ENCODE measurements at places on chromosomes 13 and 19.

DNA sequence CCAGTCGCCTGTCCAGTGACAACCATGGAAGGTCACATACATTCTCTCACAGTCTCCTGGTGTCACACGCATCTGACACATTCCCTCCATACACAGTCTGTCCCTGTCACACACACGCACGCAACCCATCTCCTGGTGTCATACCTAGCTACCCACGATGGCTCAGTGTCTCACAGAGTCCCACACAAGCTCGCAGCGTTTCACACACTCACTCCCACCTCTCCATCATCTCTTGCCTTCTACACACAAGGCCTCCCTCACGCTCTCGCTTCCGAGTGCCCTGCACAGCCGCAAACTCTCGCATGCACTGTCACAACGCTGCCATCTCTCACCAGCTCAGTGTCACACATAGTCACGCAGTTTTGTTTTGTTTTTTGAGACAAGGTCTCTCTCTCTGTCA is 1.2 kb upstream of the GNG8 start:
- DNase-seq: no peak

- DNase-seq: no peak
Observed at GRCh38 chr13:99688776-99689175, 187.5 kb downstream of the TM9SF2 start.

DNA sequence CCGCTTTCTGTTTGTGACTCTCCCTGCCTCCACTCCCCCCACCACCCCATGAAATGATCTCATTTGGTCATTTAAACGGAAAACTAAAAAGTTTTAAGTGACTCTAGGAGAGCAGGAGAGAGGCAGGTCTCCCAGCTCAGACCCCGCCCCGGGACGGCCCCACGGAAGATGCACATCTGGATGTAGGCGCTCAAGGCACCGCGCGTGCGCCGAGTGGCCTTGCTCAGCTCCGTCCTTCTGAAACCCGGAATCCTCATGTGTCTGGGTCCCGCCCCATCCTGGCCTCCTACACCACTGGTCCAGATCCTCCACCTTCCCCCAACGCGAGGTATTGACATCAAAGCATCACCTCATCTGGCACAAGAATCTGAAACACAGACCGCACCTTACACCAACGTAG is 15.7 kb upstream of the IGFL1 start:
- DNase-seq: no peak

GRCh38 chr19:15123900-15124299 is 16.7 kb downstream of the SYDE1 start:
- DNase-seq: no peak

DNA sequence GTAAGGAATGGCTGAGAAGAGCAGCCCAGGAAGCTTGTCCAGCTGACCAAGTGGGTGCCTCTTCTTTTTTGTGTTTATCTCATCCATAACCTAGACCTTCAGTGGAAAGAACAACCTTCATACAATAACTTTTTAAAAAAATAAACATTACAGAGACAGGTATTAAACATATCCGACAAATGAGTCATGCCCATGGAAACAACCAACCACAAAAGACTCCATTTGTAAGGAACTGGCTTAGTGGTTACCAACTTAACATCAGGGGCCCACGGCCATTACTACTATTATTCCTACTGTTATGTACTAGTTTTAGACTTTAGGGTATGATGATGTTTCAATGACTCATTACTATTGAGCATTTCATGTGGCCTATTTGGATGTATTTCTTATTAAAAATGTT is 191.7 kb upstream of the SERP2 start:
- no peak for DNase-seq

DNA sequence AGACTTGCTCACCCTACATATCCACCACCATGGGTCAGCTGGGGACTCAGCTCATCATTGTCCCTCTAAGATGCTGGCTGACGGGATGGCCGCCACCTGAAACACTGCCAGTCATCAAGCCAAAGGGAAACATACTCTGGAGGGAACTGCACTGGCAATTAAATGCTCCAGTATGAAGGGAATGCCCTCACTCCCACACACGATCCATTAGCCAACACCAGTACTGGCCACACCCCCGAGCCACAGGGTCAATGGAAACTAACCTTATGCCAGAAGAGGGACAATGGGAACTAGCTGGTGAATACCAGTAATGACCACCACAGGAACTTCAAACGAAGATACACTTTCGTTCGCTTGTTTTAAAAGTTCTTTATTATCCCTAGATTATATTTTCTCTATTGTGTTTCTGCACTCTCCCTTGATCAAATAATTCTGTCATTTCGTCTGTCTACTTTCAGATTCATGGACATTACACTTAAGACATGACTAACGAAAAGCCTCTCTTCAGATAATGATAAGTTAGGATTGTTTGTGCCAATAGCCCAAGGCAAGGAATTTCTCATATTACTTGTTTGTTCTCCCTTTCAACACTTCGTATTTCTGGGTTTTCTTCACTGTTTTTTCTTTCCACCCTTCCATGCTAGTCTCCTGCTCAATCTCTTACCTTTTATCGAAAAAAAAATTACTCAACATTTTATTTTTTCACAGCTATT is 1.7 kb upstream of the ZNF507 start:
- DNase-seq: no peak

DNA sequence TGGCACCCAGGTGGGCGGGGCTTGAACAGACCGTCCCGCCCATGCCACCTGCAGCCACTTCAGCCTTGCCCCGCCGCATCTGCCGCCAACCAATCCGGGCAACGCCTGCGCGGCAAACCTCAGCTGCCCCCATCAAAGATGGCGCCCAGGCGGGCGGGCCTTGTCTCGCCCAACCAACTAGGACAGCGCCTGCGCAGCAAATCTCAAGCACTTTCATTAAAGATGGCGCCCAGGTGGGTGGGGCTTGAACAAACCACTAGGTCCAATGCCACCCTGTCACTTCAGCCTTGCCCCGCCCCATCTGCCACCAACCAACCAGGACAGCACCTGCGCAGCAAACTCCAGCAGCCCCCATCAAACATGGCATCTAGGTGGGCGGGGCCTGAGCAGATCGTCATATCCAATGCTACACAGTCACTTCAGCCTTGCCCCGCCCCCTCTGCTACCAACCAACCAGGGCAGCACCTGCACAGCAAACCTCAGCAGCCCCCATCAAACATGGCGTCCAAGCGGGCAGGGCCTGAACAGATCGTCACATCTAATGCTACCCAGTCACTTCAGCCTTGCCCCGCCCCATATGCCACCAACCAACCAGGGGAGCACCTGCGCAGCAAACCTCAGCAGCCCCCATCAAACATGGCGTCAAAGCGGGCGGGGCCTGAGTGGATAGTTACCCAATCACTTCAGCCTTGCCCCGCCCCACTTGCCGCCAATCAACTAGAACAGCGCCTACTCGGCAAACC is 1.4 kb downstream of the PEG3 start:
- DNase-seq: no peak

Measured in stimulated activated CD4-positive, alpha-beta T cell treated with anti-CD3 and anti-CD28 coated beads, Interleukin-1b, Interleukin-23, amount 100 ng/mL, for 1 hour (primary cell).